ENCODE measurements at places on chromosomes 3 and 15. TPM values are rescaled to one million over a fixed set of nuclear protein-coding genes. Genes with fewer than 3 reads are reported as not detected.
A peak's percentile ranks its signal among the peaks of the same experiment; 100 is the strongest.

DNA sequence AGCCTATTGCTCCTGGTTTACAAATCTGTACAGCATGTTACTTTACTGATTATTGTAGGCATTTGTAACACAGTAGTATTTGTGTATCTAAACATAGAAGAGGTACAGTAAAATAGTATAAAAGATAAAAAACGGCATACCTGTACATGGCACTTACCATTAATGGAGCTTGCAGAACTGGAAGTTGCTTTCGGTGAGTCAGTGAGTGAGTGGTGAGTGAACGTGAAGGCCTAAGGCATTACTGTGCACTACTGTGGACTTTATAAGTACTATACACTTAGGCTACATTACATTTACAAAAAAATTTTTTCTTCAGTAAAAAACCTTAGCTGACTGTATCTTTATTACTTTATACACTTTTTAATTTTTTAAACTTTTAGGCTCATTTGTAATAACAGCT, 90.9 kb downstream of the RAP2B start:
- DNase-seq: no peak

- DNase-seq: no peak
These were observed 92.8 kb downstream of the DAPK2 start for GRCh38 chr15:63953524-63953923.

GRCh38 chr15:80445300-80446041, 41.3 kb downstream of the ARNT2 start:
- DNase-seq: no peak

DNA sequence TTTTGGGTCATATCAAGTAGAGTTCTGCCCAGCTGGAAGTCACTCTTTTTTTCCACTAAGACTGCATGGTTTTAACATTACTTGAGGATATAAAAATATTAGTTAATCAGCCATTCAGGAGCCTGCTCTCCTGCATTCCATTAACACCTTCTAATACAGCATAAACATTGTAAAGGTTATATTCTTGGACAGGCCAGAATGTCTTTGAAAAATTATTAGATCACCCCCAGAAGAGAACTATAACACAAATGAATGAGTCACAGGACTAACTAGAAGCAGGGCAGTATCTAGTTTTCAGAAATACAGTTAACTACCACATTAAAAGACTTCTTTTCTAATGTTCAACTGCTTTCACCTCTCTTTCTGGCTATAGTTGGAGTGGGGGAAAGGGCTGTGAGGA, 80.9 kb downstream of the THBS1 start:
- DNase-seq: no peak

- no peak for DNase-seq
These were observed 3.6 kb downstream of the DUOX2 start for GRCh38 chr15:45110256-45110820.

GRCh38 chr3:67017211-67017610, 19.1 kb downstream of the KBTBD8 start:
- no peak for DNase-seq

GRCh38 chr3:33795856-33796536, 2.4 kb upstream of the PDCD6IP start:
- no peak for DNase-seq

- no peak for DNase-seq
These were observed 5.1 kb downstream of the PHLDB2 start for GRCh38 chr3:111863942-111864694.

DNA sequence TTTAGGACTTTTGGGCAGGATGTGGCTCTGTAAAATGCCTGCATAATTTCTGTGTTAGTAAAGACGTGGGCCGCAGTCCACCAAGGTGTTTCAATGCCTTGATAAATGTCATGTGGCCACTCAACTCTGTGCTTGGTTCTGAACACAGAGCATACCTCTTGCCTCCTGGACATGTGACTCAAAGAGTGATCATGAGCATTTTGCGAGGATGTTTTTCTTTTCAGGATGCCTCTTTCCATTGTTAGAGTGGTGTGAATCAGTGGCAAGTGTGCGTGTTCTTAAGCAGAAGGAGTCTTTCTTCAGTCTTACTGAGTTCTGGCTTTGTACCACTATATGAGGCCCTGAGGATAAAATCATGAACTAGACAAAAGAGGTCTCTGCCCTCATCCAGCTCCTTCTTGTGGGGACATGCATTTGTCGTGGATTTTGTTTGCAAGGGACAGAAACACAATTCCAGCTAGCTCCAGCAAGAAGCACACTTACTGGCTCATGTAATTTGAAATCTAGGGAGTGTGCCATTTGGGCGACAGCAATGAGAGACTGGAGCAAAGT, 363.4 kb downstream of the LRTM1 start:
- peak; percentile 84 for DNase-seq

- no peak for DNase-seq
These were observed 109.0 kb upstream of the UNC13C start for GRCh38 chr15:53869044-53869805.

GRCh38 chr3:195810455-195810845, 1.3 kb downstream of the MUC4 start:
- DNase-seq: no peak

GRCh38 chr3:100354850-100355249, 20.3 kb downstream of the NIT2 start:
- DNase-seq: no peak

DNA sequence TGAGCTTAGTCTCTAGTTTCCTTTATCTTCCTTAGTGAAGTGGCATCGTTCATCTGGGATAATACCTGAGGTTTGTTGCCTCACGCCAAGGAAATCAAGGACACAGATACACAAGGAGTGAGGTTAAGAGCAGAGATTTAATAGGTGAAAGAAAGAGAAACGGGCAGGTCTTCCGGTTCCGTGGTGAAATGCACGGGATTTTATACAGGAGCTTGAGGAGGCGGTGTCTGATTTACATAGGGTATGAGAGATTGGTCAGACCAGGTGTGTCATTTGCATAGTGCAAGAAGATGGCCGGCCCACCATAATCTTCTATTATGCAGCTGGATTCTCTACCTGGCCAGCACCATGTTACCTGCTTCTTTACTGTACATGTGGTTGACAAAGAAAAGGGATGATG, 17.2 kb downstream of the ARRDC4 start:
- DNase-seq: no peak

Gene SLMAP
- total RNA-seq: 519 TPM

Gene INSYN1
- 26.4 TPM for total RNA-seq

Gene IMPG2
- total RNA-seq: 0.80 TPM

Gene CIDEC
- 1.2 TPM for total RNA-seq

Gene RASL12
- 123 TPM for total RNA-seq

Gene TLR9
- total RNA-seq: 0.17 TPM

Measured in esophagus muscularis mucosa (tissue), 4 donors.